Camera-type eye (tissue), 1 donor: ENCODE measurements at places on chromosomes 2 and 18. TPM values are rescaled to one million over a fixed set of nuclear protein-coding genes. Genes with fewer than 3 reads are reported as not detected.

Gene ANTXR1
- 137 TPM for total RNA-seq

Gene HMSD
- 2.8 TPM for total RNA-seq

Gene POTEI
- total RNA-seq = 0.22 TPM

Gene CD8A
- total RNA-seq = 0.27 TPM

Gene APCDD1
- 26.8 TPM for total RNA-seq

Gene FTCDNL1
- total RNA-seq = 2.3 TPM

Gene NHEJ1
- 12.1 TPM for total RNA-seq
